Stimulated activated CD8-positive, alpha-beta memory T cell treated with anti-CD3 and anti-CD28 coated beads, Interleukin-15, amount 100 ng/mL, for 48 hours (primary cell): ENCODE measurements at places on chromosomes 7 and 10.

DNA sequence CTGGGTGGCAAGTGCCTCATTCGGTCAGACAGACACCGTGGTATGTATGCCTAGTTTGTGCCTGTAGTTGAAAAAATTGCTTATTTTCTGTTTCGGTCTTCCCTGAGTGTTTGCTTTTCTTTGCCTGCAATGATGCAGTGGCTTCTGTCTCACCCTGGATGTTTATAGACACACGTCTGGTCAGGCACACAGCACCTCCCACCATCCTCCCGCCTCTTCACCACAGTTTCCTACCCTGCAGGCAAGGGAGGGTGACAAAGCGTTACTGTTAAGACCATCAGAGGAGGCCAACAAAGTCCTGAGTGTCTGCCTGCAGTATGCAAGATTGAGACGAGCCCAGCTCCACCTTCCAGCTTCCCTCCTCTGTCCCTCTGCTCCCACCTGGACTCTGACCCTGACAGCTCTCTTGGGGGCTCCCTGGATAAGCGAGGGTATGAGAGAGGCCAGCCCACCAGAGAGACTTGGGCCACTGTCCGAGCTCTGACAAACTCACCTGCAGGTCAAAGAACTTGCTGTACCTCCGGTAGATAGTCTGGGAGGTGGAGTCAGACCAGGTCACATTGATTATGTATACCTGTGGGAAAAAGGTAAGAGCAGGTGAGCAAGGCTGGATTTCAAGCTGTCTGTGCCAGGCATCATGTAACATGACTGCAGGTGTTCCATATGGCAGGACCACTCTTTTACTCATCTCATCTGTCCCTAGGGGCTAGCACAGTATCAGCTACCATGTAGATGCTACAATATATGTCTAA lies 54.4 kb downstream of the SH3PXD2A start:
- peak; percentile 33 for DNase-seq

DNA sequence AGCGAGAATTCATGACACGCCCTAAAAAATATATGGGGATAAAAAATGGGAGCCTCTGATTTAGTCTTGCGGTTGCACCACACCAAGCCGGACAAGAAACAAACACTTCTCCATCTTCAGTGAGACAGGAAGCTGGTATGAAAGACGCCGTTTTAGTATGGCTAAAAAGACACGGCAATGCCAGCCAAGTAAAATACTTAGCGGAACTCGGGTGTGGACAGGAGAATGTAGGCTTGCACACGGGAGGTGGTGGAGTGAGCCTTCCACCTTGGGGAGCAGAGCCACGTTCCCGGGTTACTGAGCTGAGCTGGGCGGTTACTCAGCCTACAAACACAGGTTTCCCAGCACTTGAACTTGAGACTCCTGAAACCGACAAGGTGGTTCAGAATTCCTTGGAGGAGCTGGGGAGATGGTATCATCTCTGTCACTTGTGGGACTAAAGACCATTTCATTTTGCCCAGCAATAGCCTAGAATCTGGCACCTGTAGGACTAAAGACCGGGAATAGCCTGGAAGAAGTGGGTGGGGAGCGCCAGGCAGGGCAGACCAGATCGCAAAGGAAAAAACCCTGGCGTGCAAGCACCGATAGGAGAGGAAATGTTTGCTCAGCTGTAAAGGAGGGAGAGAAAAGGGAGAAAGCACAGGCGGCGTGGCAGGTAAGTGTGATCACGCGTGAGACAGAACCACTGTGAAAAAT lies 34.8 kb upstream of the SEPHS1 start:
- DNase-seq: no peak

DNA sequence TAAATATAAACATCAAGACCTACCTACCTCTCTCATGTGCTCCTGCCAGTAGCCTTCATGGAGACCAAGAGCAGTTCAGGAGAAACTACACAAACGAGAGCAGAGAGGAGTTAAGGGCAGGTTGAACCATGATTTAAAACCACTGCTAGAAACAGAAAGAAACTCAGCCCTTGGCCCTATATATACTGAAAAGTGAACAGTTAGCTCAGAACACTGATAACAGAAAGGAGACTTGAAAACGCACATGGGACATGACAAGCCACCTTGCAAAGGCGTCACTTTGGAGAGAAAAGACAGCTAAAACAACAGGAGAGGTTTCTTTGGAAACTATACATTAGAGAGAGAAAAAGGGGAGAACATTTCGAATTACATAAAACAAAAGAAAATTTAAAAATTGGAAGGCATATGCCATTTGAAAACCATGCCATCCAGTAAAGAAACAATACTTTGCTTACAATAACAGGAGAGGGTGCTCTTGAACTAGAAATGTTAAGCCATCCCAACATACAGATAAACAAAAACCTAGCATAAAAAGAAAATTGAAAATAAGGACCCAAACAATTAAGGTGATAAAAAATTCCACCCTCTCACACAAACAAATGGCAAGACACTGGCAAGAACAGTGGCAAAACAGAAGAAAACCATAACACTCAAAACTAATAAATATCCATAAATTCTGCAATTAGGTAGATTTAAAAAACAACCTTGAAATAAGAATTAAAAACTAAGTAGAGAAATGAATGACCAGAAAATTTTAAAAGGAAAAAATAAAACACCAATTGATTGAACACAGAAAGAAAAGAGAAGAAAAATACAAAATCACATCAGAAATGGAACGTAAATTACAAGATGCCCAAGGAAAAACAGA lies 232.7 kb downstream of the IMMP2L start:
- no peak for DNase-seq

GRCh38 chr7:151125470-151125845 lies 39.2 kb downstream of the AGAP3 start:
- DNase-seq: no peak

- DNase-seq: no peak
Measured at GRCh38 chr7:82413237-82413636, 30.3 kb downstream of the CACNA2D1 start.

- no peak for DNase-seq
Measured at GRCh38 chr7:96578606-96579005, 131.0 kb downstream of the SEM1 start.

DNA sequence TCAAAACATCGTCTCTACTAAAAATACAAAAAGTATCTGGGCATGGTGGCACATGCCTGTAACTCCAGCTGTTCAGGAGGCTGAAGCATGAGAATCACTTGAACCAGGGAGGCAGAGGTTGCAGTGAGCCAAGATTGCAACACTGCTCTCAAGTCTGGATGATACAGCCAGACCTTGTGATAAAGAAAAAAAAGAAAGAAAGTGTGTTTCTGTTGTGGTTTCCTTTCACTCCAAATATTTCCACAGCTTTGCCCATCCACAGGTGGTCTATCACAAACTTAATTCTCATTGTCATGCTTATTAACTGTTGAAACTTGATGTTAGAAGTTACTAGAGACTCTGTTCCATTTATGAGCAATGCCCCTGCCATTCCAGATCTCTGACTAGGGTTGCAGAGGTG lies 316.0 kb upstream of the SEMA3C start:
- no peak for DNase-seq

DNA sequence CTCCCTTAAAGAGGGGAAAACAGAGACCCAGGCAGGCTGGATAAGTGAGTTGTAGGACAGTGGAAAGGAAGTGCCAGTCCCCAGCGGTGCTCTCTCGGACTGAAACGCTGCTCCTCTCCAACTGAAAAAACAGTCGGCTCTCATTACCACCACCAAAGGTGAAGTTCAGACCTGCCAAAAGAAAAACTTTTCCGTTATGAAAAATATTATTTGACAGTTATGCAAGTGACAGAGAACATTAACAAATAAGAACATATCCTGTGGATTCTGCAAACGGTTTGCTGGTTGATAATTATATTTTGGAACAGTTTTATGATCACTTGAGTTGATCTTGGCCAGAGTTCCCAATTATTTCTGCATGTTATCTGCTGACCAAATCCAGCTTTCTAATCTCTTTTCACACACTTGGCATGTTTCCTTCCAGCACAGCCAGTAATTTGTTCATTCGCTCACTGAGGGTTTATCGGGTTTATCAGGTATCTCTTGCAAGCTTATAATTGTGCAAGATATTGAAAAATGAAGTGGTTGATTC lies 82.6 kb downstream of the PTPRE start:
- DNase-seq: no peak

- DNase-seq: no peak
Measured at GRCh38 chr10:30680908-30681307, 51.4 kb upstream of the LYZL2 start.

- no peak for DNase-seq
Measured at GRCh38 chr7:24036033-24036412, 248.0 kb upstream of the NPY start.

DNA sequence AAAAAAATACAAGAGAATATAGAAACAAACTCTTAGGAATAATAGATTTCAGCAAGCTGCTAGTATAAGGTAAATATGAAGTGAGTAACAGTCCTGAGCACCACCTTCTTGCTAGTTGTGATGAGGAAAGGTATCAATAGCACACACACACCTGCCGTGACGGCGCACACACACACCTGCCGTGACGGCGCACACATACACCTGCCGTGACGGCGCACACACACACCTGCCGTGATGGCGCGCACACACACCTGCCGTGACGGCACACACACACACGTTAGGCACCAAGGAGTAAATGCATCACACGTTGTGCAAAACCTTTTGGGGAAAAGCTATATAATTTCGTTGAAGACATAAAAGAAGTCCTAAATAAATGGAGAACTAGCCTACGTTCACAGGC lies 4.7 kb upstream of the JAKMIP3 start:
- DNase-seq: no peak

- DNase-seq: no peak
Measured at GRCh38 chr7:128853799-128854198, 8.9 kb upstream of the ATP6V1F start.

GRCh38 chr10:130824230-130825014 lies 487.1 kb downstream of the TCERG1L start:
- DNase-seq: no peak

GRCh38 chr7:66348531-66348930 lies 143.4 kb downstream of the TPST1 start:
- no peak for DNase-seq

GRCh38 chr7:49817279-49817678 lies 43.8 kb downstream of the VWC2 start:
- no peak for DNase-seq

DNA sequence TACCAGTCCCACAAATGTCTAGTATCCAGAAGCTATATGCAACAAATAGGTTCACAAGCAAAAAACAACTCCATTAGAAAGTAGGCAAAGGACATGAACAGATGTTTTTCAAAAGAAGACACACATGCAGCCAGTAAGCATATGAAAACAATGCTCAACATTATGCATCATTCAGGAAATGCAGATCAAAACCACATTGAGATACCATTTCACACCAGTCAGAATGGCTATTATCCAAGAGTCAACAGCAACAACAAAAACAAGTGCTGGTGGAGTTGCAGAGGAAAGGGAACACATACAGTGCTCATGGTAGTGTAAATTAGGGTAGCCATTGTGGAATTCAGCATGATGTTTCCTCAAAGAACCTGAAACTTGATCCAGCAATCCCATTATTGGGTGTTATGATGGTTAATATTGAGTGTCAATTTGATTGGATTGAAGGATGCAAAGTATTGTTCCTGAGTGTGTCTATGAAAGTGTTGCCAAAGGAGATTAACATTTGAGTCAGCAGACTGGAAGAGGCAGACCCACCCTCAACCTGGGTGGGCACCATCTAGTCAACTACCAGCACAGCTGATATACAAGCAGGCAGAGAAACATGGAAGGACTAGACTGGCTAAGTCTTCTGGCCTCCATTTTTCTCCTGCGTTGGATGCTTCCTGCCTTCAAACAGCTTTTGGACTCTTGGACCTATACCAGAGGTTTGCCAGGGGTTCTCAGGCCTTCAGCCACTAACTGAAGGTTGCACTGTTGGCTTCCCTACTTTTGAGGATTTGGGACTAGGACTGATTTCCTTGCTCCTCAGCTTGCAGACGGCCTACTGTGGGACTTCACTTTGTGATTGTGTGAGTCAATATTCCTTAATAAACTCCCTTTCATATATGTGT lies 218.4 kb upstream of the SEMA3D start:
- DNase-seq: no peak

DNA sequence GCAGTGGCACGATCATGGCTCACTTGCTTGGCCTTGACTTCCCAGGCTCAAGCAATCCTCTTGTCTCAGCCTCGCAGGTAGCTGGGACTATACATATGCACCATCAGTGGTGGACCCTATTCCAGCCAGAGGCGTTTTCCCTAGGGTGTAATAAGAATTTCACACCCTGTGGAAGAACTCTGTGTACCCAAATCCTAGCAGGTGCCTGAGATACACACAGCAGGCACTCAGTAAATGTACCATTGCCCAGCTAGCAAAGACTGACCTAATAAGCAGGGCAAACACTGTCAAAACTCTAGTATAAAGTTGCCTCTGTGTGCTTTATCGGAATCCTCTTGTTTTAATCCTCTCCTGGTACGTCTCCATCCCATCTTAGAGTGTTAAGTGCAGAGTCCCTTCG lies 33.7 kb upstream of the BHLHA15 start:
- DNase-seq: no peak

DNA sequence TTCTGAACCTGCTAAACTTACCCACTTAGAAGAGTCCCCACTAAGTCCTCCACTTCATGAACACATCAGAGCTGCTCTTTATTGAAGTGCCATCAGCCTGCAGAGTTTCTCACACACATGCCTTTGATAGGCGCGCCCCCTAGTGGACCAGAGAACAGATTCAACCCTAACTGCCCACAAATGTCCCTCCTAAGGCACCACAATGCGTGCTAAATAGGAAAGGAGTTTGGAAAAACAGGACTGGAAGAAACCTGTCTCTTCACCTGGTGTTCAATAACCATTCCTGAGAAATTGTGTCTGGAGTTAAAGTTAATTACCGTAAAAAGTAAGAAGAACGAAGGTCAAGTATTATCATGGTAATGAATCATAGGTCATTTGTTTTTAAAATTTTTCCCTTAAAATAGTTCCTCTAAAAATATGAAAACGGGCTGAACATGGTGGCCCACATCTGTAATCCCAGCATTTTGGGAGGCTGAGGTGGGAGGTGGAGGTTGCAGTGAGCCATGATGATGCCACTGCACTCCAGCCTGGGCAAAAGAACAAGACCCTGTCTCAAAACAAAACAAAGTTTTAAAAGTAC lies 249.7 kb downstream of the ELMO1 start:
- DNase-seq: peak; percentile 34

DNA sequence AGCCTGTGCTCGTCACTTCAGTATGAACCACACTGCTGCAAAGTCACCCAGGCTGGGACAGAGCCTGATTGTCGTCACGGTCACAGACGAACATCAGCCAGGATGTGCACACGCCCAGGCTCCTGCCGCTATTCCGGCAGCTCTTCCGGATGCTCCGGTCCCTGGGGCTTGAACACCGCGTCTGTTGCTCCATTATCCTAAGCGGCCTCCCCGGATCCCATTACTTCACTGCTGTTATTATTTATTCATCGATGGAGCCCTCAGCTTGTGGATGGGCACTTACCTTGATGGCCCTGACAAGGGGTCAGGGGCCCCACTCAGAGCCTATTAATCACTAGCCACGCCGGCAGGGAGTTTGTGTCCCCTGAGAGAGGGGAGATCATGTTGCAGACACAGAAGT lies 120.8 kb upstream of the PCBD1 start:
- no peak for DNase-seq

DNA sequence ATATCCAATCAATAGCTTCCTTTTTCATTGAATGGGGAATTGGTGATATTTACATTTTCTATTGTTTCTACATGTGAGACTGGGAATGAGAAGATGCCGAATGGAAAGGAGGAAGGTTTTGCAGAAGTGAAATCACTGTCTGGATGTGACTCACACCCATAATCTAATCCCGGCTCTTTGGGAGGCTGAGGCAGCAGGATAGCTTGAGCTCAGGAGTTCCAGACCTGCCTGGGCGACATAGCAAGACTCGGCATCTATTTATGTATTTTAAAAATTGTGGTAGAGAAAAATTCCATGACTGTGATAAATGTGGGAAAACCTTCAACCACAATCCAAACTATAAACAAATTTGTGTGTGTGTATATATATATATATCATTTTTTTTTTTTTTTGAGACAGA lies 10.9 kb upstream of the FIS1 start:
- DNase-seq: no peak
